ENCODE measurements at places on chromosomes 4 and X. TPM values are rescaled to one million over a fixed set of nuclear protein-coding genes. Genes with fewer than 3 reads are reported as not detected.

FAT4 gene
- total RNA-seq, result 13.4 TPM

MAGEE2 gene
- not detected for total RNA-seq

PSMD10 gene
- 36.1 TPM for total RNA-seq

PDLIM3 gene
- 181 TPM for total RNA-seq

TNMD gene
- 16.6 TPM for total RNA-seq

FGF5 gene
- total RNA-seq, result not detected

NPY2R gene
- total RNA-seq, result 1.6 TPM

NSUN7 gene
- total RNA-seq, result 0.80 TPM

CT55 gene
- not detected for total RNA-seq

SPANXA2 gene
- total RNA-seq, result not detected

DNA sequence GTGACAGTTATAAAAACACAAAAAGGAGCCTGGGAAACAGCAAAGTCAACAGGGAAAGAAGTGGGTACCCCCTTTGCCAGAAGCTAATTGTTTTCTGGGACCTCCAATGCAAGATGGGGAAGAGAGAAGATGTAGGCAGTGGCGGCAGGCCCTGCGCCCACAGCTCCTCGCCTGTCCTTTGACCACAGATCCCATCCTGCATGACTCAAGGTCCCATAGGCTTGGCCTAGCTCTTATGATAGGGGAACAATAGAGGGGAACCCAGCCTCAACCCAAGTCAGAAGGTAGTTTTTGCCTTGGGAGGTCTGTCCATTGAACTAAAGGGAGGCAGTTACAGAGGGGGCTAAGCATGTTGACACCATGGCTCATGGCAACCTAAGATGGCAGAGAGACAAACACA, 14.2 kb downstream of the ZMYM3 start:
- DNase-seq, result no peak

DNA sequence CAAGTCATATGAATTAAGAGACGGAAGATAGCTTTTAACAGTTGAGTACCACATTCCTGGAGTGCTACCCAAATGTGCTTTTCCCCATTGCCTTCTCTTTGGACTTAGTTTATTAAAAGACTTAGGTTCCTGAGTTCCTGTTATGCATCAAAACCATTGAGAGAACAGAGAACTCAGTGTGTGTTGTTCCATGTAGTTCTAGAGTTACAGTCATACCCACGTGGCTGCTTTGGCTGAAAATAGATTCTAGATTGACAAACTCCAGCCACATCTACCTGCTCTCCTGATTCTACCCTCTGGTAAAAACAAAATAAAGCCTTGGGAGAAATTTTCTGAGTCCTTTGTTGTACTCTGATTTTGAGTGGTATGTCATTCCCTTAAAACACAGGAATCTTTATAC, 385.4 kb downstream of the IL15 start:
- DNase-seq, result no peak

DNA sequence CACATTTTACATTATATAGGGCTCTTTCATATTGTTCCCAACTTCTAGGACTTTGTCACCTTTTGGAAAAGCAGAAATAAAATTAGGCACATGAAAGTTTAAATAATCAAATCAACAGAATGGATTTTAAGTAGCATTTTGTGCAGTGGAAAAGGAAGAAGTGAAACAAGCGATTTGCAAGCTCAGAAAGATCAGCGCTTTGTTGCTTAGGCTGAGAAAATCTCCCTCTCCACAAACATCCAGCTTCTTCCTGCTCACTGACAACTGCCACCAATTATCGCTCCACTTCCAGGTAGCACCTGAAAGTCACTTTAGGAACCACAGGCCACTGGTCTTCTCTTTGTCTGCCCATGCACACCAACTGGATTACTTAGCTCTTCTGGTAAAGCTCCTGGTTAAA, 2.0 kb upstream of the PDK3 start:
- no peak for DNase-seq

GRCh38 chrX:143002206-143002605, 23.5 kb upstream of the SPANXN4 start:
- no peak for DNase-seq

GRCh38 chrX:150081076-150081475, 142.8 kb upstream of the EOLA2 start:
- no peak for DNase-seq

DNA sequence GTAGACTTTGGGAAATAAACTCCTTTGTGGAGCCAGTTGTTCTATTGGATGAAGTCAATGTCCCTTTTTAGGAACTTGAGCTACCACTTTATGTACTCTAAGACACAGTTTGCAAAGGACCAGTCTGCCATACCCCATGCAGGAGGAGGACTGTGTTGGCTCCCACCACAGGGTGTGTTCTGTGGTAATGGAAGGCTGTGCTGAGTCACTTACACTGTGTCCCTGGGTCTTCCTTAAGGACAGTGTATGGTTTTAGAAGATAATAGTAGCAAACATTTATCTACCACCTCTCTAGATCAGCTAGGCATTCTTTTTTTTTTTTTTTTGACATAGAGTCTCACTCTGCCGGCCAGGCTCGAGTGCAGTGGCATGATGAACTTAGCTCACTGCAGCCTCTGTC, 184.0 kb upstream of the PGRMC2 start:
- DNase-seq, result no peak

DNA sequence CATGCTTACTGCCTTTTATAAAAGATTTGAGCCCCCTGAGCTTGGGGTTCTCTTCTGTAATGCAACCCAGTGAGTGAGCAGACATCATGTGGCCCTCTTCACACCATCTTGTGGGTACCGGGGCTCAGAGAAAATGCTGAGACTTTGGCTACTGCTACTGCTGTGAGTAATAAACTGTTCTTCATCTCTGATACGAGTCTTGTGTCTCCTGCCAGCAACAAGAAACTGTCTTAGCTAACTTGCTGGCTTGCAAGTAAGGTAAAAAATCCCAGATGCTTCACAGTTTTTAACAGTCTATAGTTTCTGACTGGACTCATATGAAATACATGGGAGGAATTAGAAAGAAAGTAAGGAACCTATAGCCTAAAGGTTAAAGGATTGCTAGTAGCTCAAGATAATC, 148.3 kb downstream of the GPC3 start:
- no peak for DNase-seq

DNA sequence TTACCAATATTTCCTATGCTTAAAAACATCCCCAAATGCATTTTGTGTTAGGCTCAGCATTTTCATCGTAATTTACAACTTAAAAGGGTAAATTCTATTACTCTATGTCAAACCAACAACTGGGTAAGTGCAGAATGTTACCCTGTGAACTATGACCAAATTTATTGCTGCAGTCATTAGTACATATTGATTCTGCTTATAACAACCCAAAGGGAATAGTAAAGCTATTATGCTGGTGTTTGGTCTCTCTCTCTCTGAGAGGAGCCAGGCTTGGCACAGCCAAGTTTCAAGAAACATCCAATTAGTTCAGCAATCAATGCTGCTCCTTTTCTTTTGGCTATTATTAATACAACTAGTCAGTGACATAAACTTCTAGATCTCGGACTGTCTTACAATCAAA, 747.7 kb downstream of the CENPC start:
- no peak for DNase-seq

All from breast epithelium (tissue), 4 donors.